ENCODE measurements at places on chromosomes 5 and 9.

DNA sequence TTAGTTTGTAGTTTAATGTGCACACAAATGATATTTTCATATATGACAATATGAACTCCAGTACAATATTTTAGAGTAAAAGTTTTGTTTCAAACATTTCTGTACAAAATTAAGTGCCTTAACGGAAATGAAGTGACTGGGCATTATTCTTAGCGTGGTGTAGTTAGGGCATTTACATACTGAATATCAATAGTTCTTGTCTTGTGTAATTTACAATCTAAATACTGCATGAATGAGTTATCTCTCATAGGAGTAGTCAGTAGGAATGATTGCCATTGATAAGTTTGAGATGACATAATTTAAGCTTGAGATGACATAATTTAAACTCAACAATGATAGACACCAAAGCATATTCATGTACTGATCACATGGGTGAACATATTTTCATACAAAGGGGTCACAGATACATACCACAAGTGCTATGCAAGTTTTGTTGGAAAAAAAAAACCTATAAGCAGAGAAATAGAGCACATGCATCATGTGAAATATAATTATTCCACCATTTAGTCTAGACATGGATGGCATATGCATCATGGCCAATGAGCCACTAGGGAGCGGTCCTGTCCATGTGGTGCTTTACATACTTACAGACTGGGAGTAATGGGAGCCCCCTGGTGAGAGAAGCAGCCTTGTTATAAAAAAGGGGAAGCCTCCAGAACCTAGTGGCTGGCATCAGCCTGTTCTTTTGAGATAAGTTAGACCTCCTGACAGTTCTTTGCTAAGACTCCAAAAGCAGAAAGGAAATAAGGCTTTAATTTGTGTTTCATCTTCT, 1523.9 kb downstream of the MAT2B start:
- no peak for DNase-seq

DNA sequence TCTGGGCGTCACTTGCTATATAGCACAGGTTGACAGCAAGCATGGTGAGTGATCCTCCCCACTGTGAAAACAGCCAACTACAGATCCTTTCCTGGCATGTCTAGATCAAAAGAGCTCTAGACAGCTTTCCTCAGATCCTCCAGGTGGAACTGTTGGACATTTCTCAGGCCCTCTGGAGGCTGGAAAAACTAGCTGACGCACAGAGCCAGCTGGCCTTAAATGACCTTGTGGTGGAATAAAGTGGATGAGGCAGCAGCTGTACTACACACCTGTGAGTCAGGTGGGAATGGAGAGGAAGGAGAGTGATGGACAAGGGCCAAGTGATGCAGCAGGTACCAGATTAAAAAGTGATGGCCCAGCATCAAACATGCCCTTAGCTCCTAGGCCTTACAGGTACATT, 172.7 kb downstream of the TRIM32 start:
- no peak for DNase-seq

GRCh38 chr5:126357585-126358342, 65.4 kb upstream of the GRAMD2B start:
- DNase-seq = no peak

DNA sequence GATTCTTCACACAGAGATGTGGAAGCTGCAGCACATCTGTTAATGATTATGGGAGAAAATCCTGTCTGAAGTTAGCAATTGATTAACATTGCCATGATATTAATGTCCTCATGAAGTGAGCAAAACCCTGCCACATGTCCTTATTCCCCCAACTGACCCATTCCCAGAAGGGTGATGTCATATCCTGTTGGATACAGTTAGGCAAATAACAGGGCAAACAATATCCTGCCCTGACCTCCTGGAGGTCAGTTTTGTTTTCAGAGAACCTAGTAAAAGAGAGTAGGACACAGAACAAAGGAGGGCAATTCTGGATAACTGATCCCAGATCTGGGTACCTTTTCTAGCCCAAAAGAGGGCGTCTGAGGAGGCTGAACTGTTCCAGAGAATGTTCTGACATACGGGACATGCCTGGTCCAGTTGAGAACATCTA, 11.0 kb downstream of the ABLIM3 start:
- no peak for DNase-seq

- no peak for DNase-seq
Observed at GRCh38 chr5:1124205-1125029, 12.6 kb upstream of the SLC12A7 start.

DNA sequence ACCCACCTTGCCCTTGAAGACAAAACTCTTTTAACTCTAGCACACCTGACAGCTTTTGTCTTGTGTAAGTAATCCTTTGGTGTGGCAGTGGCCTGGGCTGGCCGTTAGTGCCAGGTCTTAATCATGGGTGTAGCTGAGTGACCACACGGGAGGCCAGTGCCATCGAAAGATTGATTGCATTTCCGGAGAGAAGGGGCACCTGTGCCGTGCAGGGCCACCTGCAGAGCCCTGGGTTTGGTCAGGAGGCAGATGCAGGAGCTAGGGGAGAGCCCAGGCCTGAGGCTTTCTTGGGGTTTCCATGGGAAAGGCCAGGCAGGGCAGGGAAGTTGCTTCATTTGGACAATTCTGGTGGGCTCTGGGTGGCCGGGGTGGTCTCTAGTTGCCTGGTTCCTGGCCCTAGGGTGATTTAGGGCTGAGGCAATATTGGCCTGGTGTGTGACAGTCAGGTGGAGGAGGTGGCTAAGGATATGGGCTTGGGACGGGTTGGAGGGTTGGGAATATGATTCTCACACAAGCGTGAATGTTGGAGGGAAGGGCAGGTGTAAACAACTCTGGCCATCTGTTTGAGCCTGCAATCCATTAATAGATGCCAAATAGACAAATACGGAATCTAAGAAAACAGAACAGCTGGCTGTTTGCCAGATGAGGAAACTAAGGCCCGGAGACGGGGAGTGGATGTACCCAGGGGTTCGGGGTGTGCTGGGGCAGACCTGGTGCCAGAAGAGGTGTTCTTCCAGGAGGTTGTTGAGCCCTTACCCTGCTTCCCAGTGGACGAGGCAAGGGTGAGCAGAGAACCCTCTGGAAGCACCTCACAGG, 4.6 kb downstream of the DBH start:
- DNase-seq = no peak

GRCh38 chr9:17531642-17532254, 47.1 kb upstream of the SH3GL2 start:
- peak; percentile 11 for DNase-seq

- no peak for DNase-seq
Observed at GRCh38 chr9:6758248-6758497, 400 bp downstream of the KDM4C start.

DNA sequence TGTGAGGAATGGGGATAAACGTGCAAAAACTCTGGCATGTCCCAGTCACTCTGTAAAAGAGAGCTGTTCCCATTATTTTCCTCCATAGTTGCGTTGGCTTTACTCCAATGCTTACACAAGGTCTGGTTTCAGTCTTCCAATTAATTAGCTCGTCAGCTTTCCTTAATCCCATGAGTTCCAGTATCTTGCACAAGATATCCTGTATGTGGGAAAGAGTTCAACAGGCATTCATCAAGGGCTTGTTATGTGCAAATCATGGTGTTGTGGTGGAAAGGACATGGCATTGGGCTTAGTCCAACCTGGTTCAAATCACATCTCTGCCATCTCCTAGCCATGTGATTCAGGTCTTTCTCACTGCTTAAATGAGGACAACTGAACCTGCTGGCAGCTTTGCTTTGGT, 77.5 kb upstream of the PANK3 start:
- no peak for DNase-seq

GRCh38 chr5:154206311-154206710, 15.8 kb downstream of the GALNT10 start:
- DNase-seq = no peak
